T-helper 9 cell (primary cell): ENCODE measurements at places on chromosomes 12 and 14.

- no peak for DNase-seq
Observed at GRCh38 chr12:113874999-113875561, 91.0 kb downstream of the RBM19 start.

- no peak for DNase-seq
Observed at GRCh38 chr12:51921017-51921725, 13.9 kb downstream of the ACVRL1 start.

DNA sequence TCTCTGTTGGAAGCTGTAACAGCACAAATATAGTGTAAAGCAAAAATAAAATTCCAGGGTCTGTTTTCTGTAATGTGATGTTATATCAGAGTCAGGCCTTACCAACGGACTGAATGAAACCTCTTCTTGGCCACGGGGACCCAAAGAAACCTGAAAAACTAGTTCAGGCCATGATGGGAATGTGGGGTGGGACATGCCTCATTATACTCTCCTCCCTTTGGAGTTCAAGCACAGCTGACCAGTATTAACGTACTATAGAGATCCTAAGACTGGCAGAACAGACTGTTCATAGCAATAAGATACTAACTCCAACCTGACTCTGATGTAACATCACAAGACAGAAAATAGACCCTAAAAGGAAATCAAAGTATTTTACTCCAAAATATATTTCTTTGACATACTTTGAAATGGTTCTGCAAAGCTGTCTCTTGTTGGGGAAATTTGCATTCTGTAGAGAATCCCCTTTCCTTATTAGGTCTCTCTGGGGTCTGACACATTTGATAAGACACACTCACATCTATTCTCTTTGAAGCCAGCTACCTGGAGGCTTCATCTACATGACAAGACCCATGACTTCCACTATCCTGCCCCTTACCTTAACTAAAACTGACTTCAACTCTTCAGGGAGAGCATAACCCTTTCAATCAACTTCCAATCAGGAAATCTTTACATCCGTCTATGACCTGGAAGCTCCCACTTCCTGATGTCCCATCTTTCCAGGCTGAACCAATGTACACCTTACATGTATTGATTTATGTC lies 444.6 kb downstream of the SOX5 start:
- no peak for DNase-seq

GRCh38 chr12:116598311-116599284 lies 39.4 kb downstream of the MAP1LC3B2 start:
- no peak for DNase-seq

DNA sequence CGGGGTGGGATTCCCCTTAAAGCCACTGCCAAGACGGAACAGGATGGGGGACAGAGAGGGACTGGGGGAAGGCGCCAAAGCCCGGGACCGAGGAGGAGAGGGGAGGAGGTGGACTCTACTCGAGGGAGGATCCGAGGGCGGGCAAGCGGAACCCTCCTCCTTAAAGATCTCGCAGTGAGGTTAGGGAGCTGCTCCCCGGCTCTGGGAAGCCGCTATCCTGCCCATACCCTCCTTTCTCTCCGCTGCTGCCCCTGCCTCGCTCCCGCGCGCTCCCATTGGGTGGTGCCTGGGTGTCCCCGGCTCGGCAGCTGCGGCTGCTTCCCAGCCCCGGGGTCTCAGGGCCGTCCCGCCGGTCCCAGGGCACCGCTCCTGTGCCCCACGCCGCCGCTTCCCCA lies 16.4 kb downstream of the KRT18 start:
- no peak for DNase-seq

DNA sequence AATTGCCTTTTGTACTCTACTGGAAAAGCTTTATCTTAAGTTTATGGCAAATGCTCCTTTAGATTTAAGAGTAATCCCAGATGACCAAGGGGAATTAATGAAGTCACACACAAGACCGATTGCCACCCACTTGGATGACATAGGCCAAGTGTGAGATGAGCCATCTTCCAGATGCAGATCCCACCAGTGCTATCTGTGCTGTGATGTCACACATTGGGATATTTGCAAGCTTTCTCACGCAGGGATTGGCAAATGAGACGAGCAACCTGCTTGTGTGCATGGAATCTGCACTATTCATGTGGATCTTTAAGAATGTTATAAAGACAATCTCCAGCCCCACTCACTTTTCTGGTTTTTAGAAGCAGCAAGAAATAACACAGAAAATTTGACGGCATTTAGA lies 602.1 kb upstream of the TMEM132C start:
- no peak for DNase-seq

GRCh38 chr12:10406725-10407124 lies 2.8 kb downstream of the KLRC4 start:
- no peak for DNase-seq

DNA sequence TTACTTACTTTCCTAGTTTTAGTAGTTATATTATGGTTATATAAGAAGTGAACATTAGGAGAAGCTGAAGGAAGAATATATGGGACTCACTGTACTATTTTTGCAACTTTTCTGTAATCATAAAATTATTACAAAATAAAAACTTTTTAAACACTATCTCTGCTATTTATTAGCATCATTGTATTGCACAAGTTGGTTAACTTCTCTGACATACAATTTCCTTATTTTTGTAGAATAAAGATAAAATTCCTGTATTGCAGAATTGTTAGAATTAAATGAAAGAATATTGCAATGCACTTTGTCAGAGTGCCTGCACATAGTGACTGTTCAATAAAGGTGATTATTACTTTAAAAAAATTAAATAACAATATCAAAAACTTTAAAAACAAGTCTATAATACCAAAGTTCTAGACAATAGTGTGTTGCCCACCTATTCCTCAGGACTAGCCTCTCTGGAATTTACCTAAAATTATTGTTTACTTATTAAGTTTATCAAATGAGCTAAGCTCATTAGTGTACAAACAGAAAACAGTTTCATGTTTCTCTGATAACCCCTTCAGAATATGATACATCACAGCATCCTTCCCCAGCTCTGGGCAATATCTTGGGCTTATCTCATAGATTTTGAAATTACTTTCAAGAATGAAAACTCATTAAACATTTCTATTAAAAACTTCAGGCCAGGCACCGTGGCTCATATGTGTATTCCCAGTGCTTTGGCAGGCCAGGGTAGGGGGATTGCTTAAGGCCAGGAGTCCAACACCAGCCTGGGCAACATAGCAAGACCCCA lies 77.4 kb upstream of the TMPO start:
- DNase-seq: no peak

DNA sequence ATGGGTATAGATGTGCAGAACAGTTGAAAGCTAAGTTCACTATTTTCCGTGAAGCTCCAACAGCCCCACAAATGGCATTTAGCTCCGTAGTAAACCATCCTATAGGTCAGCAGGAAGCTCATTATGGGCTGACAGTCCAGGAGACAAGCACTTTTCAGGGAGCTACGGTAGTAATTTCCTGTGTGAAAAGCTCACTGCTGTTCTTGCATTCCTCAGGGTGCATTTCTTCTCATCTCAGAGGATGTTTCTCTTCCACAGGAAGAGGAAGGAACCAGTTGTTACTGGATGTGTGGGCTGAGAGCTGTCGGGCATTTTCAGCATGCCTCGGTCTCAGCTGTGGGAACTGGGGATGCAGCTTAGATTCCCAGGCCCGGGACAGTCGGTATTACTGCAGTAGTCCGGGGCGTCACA lies 72.8 kb downstream of the GALNT4 start:
- no peak for DNase-seq

DNA sequence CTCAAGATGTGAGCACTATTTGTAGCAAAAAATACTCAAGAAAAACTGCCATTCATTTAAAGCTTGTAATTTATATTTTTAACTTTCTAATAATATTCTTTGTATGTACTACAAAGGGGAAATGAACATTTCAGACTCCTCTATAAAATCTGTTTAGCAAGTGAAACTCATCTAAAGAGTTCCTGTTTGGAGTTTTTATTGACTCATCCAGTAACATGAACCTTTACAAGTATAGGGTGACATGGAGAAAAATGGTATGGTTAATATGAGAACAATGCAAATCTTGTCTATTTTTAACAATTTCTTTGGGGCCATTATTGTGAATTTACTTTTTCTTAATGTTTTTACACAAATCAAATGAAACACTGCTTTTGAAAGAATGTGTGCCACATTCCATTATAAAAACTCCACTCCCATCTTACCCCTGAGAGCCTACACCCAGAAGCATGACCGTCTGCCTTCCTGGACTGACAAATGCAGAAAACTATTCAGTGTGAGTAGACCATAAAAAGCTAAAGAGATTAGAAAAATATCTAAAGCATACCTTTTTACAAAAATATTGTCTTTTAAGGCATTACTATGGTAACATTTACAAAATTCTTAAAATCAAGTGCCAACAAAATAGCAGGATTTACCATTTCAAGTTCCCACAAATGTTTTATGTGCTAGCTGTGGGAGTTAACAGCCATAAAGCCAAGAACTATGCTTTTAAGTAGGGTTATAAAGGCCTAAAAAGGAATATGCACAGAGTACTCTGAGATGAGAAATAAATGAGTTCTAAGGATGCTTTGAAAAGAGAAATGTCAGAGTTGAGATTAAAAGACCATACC lies 144.0 kb downstream of the ADAMTS20 start:
- no peak for DNase-seq

- DNase-seq: no peak
Observed at GRCh38 chr14:75486318-75486717, 36.0 kb upstream of the BATF start.

GRCh38 chr14:64826845-64827244 lies 52.9 kb downstream of the SPTB start:
- no peak for DNase-seq

- no peak for DNase-seq
Observed at GRCh38 chr14:70558356-70558755, 23.6 kb upstream of the ADAM20 start.

DNA sequence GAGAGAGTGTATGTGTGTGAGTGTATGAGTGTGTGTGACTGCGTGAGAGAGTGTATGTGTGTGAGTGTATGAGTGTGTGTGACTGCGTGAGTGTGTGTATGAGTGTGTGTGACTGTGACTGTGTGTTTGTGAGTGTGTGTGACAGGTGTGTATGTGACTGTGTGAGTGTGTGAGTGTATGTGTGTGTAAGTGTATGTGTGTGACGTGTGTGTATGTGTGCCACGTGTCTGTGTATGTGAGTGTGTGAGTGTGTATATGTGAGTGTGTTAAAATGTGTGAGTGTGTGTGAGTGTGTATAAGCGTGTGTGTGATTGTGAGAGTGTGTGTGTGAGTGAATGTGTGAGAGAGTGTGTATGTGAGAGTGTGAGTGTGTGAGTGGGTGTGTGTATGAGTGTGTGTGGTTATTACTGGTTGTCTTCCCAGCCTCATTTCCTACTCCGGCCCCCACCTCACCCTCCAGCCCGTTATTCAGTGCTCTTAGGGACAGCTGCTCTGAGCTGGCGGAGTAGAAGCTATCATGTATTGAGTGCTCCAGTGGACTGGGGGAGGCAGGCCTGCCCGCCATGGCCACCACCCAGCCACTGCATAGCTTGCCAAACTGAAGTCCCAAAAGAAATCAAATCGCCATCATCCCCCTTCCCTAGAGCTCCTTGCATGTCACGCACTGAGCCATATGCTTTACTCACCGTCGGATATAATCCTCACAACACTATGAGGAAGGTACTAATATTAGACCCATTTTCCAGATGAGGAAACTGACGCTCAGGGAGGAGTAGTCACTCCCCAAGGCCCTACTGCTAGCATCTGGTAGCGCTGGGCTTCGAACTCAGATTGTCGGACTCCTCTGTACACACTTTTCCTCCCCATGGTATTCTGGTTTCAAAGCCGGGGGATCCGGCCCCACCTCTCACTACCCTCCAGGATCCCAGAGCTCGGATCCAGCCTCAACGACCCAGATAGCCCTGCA lies 10.3 kb upstream of the MYL2 start:
- no peak for DNase-seq

GRCh38 chr14:21440859-21441258 lies 15.1 kb downstream of the CHD8 start:
- no peak for DNase-seq

DNA sequence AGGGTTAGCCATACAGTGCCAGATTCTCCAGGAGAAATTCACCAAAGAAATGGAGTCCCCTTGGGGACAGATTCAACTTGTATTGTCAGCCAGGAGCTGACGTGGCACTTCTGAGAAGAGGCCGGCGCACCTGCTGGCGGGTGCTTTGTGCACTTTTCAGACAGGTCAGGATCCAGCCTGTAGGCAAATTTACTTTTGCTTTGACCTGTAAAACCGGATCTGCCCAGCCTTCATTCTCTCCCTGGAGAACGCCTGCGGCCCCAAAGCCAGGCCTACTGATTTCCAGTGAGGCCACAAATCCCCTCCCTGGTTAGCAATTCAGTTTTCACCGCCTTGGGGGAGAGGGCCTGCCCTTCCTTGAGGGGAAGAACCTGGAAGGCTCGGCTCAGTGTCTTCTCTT lies 17.4 kb downstream of the P2RX4 start:
- no peak for DNase-seq

- no peak for DNase-seq
Observed at GRCh38 chr14:57462551-57462950, 31.1 kb downstream of the CCDC198 start.

DNA sequence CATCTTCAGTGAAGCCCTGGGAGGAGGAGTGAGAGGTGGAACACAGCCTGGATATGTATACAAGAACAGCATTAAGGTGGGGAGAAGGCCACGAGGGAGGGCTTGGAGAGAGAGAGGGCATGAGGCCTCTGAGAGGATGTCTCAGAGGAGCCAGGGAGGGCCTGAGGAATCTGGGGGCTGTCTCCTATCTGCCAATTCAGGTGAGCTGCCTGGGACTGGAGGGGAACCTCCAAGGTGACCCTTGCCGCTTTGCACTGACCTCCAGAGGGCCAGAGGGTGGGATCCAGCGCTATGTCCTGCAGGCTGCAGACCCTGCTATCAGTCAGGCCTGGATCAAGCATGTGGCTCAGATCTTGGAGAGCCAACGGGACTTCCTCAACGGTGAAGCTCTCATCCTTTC lies 4.4 kb downstream of the ARHGEF25 start:
- DNase-seq: no peak
